ENCODE measurements at places on chromosomes 13 and 19.

- DNase-seq, result no peak
Measured at GRCh38 chr13:24458736-24459135, 53.8 kb downstream of the PARP4 start.

DNA sequence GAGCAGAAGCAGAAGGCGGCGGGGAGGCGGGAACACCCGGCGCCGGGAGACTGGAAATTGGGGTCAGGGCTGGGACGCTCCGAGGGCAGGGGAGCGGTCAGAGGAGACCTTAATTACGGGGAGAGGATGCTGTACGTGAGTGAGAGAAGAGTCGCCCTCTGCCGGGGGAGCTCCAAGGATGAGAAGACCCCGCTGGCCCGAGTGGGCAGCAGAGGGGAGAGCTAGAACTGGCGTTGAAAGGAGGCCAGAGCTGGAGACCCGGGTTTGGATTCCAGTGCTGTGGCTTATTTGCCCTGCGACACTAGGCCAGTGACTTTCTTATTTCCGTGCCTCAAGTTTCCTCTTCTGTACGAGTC, 536 bp downstream of the FAM32A start:
- DNase-seq, result no peak

- DNase-seq, result no peak
Measured at GRCh38 chr19:28419312-28419711, 793.6 kb downstream of the UQCRFS1 start.

DNA sequence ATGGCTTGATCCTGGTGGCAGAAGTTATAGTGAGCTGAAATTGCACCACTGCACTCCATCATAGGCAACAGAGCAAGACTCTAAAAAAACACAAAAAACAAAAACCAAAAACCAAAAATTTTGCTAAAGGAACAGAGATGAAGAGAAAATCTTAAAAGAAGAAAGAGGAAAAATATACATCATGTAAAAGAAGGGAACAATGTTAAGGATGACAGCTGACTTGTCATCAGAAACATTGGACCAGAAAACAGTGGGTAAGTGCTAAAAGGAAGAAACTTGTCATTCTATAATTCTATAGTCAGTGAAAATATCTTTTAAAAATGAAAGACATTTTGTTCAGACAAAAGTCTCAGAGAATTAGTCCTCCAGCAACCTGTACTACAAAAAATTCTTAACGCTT, 93.8 kb downstream of the WASF3 start:
- DNase-seq, result no peak

GRCh38 chr13:108915095-108915633, 285.8 kb downstream of the MYO16 start:
- DNase-seq, result peak; percentile 25

DNA sequence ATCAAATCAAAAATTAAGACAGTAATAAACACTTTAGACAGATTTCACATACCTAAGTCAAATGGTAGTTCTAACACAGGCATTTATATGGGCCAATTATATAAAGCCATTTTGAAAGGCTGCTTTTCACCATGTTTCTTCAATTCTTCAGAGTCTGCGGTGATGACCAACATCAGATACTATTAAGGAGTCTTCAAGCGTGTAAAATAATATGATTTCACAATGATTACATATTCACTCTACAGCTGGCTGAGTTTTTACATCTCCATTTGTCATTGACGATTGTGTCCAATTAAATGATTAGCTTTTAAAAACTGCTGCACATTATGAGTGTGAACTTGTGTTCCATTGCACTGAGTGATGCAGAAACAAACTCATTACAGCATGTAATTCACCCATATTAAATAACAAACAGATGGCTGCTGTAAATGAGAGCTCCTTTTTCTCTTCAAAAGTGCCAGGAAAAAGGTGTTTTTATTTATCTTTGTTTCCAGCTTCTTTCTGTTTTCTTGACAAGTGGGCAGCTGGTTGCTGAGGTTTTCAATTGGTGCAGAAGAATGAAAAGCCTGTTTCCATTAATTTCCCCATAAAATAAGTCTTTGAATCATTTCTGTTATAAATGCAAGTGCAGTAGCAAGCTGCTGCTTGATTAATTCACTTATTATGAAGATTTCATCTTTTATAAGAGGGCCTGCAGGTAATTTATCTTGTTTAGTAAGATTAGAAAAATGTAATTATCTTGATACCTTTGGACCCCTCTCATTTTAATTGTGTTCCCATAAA, 676.1 kb upstream of the KLHL1 start:
- DNase-seq, result no peak

DNA sequence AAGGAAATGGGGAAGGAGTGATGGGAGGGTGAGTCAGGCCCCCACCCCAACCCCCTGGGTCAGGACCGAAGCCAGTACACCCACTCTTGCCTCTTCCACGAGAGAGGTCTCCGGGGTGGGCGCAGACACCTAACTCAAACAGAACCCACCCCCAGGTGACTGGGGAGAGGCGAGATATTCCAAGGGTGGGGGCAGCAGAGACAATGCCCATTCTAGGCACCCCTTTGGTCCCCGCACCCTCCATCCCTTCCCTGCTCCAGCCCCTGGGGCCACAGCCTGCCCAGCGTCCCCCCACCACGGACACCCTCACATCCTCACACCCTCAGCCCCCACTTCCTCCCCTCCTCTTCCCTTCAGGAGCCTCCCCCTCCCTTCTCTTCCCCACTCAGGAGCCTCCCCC, 682 bp downstream of the ZSCAN18 start:
- no peak for DNase-seq

DNA sequence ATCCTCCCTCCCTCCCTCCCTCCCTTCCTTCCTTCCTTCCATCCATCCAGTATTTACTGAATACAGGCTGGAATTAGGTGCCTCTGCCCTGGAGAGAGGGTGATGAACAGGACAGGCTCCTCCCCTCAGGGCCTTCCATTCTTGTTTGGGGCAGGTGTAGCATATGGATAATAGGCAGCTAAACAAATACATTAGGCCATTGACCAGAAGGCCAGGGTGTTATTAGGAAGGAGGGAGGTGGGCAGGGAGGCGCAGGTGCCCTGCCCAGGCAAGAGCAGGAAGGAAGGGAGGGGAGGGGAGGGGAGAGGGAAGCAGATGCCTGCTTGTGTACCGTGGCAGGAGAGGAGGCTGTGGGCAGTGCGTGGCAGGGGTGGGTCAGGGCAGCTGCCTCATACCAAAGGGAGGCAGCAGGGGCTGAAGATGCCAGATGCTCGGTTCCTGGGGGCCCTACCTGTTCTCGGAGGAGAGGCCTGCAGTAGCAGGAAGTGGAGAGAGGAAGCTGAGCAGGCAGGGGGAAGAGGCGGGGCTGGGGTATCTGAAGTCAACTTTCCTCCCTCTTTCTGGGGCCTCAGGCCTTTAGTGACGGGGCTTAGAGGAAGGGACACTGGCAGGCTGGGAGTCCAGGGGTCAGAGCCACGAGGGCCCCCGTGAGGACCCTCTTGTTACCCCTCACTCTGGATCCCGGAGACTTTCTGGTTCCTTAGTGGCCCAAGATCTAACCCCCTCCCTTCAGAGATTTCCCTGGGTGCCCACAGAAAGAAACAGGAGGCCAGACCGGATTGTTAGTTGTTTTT, at the start of gene RINL:
RINL (minus strand) TSS at position 495 of the 794 bp plus-strand sequence. CDS start 1,533 bp downstream, outside the sequence.
- no peak for DNase-seq

GRCh38 chr13:24386816-24387708, 77.7 kb downstream of the C1QTNF9 start:
- no peak for DNase-seq

DNA sequence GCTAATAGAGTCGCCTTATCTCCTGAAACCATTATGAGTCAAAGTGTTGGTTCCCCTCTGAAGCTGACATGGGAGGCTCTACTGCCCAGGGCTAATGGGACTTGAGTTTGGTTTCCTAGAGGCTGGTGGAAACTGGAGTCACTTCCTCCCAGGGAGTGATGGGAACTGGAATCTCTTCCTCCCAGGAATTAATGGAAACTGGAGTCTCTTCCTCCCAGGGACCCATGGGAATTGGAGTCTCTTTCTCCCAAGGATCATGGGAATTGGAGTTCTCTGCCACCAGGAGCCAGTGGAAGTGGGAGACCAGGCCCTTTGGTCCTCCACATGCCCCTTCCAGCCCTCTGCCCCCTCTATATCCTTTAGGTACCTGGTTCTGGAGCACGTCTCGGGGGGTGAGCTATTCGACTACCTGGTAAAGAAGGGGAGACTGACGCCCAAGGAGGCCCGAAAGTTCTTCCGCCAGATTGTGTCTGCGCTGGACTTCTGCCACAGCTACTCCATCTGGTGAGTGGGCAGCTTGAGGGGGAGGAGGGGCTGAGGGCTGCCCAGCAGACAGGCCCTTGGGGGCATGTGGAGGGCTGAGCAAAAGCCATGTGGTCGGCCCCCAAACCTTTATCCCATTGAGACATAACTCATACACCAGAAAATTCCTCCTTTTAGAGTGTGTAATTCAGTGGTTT, 5.5 kb downstream of the BRSK1 start:
- DNase-seq, result no peak

- DNase-seq, result peak; percentile 2
Measured at GRCh38 chr19:6720369-6721137, at the start of gene C3. Gene C3, minus strand, starts transcription at chr19:6720650. Its CDS starts 61 bp downstream, at chr19:6720589.

GRCh38 chr19:4830332-4830731, 1.2 kb downstream of the TICAM1 start:
- DNase-seq, result no peak

Data from hippocampal formation (tissue), 2 donors.